ENCODE measurements at places on chromosomes 1 and 21.

DNA sequence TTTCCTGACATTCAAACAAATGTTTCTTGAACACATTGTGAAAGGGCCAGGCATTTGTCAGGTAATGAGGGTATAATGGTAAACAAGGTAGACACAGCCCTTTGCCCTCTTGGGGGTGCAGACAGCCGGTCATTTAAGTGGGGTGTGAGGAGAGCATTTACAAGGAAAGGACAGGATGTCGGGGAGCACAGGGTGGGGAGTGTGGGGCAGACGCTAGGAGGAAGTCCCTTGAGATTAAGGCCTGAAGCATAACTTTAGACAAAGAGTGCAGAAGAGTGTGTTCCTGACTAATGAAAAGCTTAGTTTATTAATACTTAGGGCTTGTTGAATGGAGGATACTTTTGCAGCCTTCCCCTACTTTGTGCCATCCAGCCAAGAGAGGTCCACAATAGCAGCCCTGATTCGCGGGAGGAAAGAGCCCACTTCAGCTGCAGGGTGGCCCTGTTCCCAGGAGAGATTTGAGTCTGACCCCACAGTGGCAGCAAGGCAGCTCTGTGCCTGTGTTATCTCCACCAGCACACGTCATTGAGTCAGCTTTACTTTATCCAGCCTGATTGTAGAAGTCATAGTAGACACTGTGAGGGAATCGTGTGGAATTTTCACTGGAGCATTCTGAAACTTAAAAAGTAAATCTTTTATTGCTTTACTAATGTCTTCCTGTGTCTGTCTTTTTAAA is 35.1 kb downstream of the MPZL1 start:
- peak; percentile 41 for DNase-seq

DNA sequence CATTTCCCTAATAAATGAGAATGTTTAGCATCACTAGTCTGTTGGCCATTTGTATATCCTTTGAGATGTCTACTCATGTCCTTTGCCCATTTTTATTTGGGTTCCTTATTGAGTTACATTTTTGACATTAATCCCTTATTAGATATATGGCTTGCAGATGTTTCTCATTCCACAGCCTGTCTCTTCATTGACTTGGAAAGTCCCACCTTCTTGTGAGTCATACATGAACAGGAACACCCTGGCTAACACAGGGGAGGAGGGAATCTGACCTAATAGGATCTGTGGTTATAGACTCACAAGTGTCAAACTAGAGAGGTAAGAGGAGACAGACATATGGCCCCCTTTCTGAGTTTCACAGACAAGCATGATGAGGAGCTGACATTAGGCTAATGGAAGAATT is 11.5 kb downstream of the ZP4 start:
- DNase-seq: no peak

DNA sequence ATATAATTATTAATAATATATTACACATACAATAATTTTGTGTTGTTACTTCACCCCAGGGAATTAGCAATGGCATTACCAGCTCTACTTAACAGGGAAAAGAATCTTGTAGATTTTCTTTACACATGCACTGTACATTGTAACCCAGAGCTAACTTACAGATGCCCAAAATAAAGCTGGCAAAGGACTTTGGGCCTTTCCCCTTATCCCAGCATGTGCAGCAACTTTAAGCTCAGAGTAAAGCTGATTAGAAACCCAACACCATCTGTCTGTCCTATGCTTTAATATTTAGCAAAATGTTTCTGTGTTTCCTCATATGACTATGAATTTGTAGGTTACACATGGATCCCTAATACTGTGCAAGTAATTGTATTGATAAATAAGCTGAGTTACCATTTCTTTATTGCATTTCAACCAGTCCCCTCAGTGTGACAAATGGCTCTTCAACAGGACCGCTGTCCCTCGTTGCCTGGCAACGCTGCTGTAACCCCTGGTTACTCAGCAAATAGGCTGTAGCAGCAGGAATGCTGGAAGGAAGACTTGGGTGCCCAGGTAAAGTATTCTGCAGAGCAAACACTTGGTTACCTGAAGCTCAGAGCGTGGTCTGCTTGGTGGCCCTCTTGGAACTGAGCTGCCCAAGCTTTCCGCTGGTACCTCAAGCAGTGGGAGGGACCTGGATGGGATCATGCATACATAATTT is at the start of gene USH2A:
USH2A (minus strand) TSS at position 628 of the 700 bp plus-strand sequence. CDS start 1,112 bp downstream, outside the sequence.
- DNase-seq: no peak

DNA sequence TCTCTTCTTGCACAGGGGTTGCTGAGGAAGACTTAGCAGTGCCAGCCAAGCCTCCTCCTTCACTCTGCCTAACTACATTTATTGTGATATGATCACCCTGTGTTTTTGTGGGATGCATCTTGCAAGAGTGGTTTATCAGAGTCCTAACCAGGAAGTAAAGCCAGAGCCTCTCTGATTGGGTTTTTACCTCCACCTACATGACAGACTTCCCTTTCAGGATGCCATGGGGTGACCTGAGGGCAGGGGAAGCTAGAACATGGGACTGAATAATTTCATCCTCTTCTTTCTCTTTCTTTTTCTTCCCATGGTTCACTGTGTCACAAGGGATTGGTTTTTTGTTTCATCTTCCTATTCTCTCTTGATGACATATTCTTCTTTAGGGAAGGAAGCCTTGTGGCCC is 146.6 kb downstream of the HHAT start:
- no peak for DNase-seq

DNA sequence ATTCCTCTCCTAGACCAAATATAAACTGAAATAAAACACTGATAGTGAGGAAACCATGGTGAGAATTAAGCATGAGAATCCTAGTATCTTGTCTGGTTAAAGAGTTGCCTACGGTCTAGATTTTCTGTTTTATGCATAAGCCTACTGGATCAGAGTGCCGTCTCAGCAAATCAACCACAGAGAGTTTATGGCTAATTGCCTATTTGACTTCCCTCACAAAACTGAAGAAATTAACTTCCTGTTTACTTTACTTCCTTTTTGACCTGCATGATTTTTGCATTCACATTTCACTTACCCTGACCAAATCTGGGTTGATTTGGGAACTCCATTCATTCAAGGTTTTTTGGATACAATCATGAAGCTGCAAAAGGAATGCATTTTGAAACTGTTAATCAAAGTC is 5.0 kb downstream of the GCLM start:
- no peak for DNase-seq

DNA sequence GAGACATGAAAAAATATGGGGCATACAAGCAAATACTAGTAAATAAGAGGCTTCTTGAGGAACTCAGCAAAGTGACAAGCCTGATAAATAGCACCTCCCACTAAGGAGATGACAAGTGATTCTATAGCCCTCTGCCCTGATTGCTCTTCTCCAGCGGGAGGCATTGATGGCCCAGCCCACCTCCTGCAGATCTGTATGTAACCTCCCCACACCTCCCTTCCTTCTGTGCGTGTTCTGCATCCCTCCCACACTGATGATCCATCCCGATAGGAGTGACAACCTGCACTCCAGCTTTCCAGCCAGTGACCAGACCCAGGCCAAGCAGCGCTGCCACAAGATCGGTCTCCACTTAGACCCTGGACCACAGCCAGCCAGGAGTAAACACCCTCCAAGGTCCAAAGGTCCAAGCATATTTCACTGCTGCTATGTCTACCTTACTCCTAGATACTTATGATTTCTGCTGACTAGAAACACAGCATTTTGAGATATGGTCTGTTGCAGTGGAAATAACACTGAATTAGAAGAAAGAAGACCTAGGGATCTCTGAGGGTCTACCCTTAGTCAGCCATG is 176.1 kb downstream of the BRINP2 start:
- DNase-seq: no peak

DNA sequence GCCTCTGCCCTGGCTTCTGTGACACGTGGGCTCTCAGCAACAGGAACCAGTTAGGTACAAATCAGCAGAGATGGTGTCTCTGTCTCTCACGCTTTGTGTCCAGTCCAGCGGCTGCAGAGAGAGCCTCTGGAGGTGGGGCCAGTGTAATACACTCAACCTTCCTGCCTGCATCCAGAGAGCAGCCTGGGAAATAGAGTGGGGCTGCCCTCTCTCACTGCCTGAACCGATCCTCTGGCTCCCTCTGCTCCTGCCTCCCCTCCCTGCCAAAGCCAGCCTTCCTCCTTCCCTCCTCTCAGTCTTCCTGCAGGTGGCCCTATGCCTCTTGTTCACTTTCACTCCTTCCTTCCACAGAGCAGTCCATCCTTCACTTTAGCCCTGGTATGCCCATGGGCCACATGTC is at the start of gene ZNF648:
ZNF648 (minus strand) TSS at position 119 of the 400 bp plus-strand sequence. CDS start 3,702 bp downstream, outside the sequence.
- no peak for DNase-seq

- peak; percentile 84 for DNase-seq
Measured at GRCh38 chr1:14945132-14946010, 208.2 kb upstream of the TMEM51 start.

DNA sequence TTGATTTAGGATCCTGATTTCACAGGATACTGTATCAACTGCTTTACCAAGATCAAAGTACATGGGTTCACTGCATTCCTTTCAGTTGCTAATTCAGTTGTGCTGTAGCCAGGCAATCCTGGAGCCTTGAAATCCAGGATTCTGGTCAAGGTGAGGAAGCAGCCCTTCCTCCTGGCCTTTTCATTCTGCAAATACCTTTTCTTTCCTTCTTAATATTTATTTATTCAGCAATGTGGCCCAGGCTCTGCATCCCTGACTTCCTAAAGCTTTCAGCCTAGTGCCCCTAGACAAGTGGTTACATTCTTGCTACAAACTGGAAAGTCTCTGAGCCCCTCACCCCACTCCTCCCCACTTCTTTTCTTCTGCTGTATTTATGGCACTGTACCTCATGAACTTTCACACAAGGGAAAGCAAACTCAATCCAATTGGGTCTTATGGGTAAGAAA is 16.2 kb downstream of the LRRC8D start:
- no peak for DNase-seq

DNA sequence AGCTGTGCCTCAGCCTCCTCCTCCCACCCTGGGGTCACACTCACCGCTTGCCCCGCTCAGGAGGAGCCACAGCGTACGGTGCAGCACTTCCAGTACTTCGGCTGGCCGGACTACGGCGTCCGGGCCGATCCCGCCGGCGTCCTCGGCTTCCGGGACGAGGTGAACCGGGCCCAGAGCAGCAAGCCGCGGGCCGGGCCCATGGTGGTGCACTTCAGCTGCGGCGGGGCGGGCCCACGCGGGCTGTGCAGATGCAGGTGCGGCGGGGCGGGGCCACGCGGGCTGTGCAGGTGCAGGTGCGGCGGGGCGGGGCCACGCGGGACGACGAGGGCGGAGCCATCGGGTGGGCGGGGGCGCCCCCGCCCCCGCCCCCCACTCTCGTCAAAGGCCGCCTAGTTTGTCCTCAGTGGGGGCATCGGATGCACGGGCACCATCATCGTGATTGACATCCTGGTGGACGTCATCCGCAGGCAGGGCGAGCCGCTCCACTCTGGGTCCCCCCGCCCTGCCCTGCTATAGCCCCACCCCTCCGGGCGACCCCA is 5.5 kb downstream of the RNF223 start:
- DNase-seq: no peak

GRCh38 chr1:220787069-220787619 is 431 bp downstream of the MTARC1 start:
- no peak for DNase-seq

DNA sequence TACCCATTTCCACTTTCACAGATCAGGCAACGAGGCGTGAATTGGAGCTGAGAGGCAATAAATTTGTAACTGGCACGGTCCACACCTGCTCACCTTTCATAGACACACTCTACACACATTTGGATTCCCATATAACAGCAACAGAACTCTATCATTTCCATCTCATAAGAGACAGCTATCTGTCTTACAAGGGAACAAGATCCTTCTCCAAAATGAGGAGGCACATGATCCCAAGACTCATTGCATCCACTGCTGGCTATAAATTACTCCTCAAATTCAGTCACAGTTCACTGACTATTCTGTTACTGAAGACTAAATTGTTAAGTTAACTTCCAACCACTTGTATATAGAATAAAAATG is 342.8 kb downstream of the MATN1 start:
- no peak for DNase-seq

GRCh38 chr1:79667848-79668696 is 661.5 kb upstream of the ADGRL4 start:
- no peak for DNase-seq

- DNase-seq: no peak
Measured at GRCh38 chr1:41917076-41917475, 1.6 kb downstream of the HIVEP3 start.

- DNase-seq: no peak
Measured at GRCh38 chr1:244751271-244751895, 84.1 kb upstream of the COX20 start.

DNA sequence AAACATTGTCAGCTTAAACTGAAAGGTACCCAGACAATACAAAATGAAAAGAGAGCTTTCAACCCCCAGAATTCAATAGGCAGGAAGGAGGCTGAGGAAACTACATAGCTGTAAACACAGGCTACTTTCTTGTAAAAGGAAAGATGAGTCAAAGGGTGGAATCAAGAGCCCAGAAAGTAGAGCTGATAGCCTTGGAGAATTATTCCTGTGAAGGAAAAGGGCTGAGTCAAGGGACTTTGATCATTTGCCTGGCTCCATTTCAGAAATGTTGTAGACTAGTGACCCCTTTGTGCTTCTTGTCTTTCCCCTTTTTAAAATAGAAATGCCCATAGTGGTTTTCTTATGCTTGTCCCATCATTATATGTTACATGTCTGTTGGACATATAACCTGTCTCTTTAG is 597.6 kb downstream of the ADGRL2 start:
- no peak for DNase-seq

DNA sequence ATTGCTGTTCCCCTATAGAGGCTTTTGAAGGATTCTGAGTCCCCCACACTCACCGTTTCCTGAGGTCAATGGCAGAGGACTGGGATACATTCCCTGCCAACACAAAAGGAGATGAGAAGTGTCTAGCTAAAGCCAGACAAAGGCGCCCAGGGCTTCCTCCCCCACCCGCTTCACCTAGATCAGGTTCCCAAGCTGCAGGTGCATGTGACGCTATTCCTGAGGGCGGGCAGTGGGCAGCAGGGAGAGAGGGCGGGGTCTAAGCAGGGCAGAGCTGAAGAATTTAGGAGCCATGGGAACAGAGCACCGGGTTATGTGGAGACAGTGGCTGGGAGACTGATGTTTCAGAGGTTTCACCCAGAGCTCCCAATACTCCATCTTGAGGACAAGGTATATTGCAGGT is 6.0 kb upstream of the ARHGEF2 start:
- DNase-seq: no peak

DNA sequence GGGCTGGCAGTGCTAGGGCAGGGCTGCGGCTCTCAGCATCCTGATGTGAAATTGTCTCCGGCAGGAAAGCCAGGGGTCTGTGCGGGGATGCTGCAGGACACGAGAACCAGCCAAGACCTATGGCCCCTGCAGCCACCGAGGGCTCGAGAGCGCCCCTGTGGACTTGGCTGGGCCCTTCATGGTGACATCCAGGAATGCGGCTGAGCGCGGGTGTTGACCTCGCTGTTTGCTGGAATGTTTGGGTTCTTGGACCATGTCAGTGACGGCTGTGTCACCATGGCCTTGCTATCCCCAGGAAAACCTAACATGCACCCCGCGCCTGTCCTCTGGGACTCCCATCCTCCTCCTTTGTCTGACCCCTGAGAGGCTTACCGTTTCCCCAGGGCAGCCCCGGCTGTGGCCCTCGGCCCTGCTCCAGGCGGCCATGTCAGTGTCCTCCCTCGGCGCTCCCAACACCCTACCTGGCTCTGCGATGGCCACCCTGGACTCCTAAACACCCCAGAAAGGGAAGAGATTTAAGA is 14.3 kb upstream of the C1orf174 start:
- no peak for DNase-seq

- DNase-seq: no peak
Measured at GRCh38 chr1:201397675-201398074, 1.4 kb downstream of the LAD1 start.

Measured in hepatic stellate cell (primary cell).